ENCODE measurements at places on chromosomes 6 and 20.

DNA sequence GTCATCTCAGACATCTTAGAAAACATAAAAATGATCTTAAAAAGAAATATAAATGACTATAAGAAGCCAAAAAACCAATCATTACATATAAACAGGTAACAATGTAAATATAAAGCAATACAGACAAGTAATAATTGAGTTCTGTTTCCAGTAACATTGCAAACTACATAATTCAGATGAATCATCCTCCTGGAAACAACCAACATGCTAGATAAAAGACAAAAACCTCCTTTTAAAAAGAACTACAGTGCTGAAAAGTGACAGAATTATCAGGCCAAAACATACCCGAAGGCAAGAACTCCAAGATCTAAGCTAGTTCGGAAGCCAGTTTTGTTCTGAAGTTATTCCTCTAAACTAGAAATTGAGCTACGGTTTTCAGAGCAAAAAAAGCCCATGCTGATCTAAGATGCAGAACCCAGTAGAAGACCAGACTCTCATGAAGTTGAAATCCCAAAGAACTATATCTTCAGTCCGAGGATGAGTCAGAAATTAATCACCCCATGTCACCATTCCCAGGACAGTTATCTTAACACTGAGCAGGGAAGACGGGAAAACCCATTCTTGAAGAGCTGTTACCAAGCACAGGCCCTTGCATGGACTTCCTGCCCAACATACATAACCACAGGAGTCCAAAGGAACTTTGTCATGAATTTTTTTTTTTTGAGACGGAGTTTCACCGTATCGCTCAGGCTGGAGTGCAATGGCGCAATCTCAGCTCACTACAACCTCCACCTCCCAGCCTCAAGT, 9.8 kb downstream of the PGM3 start:
- no peak for DNase-seq

GRCh38 chr6:169183233-169183632, 70.4 kb downstream of the THBS2 start:
- DNase-seq: no peak

DNA sequence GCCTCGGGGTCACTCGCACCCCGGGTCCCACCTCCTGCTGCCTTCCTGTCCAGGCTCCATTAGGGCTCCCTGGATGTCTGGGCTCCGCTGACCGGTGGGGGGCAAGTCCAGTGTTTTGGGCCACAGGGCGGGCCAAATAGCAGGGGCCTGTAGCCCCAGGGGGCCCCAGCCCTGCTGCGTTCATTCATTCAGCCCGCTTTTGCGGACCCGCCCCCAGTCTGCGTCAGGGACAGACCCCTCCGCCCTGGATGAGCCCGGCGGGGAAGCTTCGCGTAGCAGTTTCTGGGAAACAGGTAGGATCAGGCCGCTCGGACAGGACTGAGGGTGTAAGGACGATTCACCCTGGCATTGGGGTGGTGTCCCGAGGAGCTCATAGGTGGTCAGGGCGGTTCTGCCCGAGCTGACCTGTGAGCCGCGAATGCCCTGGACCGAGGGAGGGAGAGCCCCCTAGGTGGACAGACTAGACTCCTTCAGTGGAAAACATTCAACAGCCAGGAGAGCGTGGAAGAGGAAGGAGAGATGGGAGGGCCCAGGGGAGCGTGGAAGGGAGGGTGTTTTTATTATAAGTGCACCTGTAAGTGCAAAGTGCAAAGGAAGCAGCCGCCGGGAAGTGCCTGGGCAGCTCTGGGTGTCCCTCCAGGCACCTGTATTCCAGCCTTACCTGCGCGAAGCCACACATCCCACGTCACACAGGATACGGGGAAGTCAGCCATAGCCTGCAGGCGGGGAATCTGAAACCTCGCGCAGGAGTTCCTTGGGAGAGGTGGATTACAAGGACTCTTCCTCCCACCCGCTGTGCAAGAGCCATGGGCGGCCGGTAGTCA, 662 bp downstream of the ENTPD6 start:
- DNase-seq: no peak

- DNase-seq: no peak
Measured at GRCh38 chr6:128033156-128033555, 132.3 kb upstream of the THEMIS start.

DNA sequence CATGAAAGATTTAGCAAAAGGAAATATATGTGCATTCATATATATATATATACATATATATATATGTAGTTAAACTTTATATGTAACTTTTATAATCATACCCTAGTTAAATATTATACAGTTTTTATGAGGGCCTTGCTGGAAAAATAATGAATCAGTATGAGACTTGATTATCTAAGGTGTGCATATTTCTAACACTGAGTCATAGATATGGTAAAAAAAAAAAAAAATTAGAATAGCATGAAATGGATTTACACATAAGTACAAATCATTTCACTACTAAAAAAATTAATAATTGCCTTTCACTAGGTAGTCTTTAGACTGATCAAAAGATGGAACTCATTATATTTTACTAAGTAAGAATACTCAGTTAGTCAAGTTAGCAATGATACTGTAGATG, 51.3 kb upstream of the DST start:
- DNase-seq: no peak

GRCh38 chr20:44174996-44175765, 11.8 kb downstream of the JPH2 start:
- DNase-seq: no peak

DNA sequence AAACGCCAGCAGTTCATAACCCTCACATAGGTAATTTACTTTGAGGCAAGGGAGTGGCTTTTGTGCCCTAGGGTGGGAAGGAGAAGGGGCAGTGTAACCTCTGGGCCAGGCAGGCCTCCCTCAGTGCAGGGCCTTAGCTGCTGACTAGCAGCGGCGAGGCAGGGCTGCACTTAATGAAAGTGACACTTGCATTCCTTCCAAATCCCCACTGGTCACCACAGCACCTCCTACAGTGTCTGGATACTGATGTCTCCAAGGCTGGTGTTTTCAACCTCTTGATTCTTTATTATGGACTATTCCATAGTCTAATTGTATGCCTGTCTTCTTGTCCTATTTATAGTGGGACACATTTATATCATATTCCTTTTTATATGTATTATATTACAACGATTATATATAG, 152.7 kb downstream of the LY86 start:
- DNase-seq: no peak

DNA sequence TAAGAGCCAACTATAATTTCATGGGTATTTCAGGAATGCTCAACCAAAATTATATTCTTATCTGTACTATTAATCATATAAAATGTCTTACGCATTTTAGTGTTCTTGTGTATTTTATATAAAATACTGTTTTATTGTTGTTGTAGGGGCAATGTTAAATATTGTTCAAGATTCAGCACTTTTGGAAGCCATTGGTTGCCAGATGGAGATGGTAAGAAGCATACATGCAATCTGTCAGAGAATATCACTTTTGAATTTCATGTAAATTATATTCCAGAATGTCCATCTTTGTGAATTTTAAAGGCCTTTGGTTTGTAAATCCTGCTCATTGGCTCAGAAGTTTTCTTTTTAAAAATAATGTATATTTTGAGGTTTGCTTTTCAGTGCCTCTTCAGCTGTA, 50.0 kb upstream of the ADIG start:
- DNase-seq: no peak

- no peak for DNase-seq
Measured at GRCh38 chr20:18543932-18544331, 23.3 kb upstream of the SMIM26 start.

GRCh38 chr20:23207826-23208540, 121.9 kb upstream of the CD93 start:
- no peak for DNase-seq

DNA sequence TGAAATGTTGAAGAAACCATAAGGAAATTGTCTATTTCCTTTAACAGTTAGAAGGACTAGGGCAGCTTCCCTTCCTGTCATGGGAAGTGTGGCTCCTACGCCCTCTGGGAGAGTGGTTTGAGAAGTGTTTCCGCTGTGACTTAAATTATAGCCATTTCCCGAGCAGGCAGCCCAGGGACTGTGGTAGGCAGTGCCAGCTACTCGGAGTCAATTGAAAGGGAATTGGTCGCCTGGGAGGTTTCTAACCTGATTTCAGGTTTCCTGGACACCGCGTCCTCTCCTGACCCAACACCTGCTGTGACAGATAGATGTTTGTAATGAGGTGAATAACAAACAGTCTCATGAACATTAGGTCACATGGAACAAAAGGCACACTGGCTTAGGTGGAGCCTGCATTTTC, 256.1 kb upstream of the PLCB4 start:
- no peak for DNase-seq

DNA sequence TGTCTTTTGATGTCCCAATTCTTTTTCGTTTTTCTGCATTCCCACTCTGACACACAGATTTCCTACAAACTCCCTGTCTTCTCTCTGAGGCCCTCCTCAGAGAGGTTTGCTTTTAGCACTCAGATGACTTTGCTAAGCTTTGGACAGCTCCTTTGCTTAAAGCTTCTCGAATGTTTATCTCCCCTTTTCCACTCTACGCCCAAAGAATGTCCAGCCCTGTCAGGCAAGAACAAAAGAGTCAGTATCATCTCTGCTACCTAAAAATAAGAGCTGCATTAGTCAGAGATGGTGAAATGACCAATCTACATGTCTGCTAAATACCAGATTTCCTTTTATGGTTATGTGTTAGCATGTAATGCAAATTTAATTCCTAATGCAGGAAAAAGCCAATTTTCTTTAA, 56.8 kb downstream of the PREP start:
- no peak for DNase-seq

DNA sequence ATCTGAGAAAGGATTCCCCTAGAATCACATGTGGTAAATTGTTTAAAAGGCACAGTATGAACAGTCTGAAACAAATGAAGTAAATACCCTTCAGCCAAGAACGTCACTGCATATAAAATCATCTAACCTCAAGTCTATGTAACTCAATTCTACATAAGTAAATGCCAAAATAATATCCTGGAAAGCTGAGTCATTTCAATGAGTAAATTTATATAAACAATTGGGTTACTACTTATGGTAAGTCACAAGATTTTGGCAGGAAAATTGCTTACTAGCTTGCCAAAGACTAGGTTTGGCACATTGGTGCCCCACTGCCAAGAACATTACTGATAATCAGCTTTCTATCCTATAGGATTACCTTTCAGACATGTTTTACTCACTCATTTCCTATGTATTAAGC, 8.4 kb downstream of the GMDS start:
- no peak for DNase-seq

DNA sequence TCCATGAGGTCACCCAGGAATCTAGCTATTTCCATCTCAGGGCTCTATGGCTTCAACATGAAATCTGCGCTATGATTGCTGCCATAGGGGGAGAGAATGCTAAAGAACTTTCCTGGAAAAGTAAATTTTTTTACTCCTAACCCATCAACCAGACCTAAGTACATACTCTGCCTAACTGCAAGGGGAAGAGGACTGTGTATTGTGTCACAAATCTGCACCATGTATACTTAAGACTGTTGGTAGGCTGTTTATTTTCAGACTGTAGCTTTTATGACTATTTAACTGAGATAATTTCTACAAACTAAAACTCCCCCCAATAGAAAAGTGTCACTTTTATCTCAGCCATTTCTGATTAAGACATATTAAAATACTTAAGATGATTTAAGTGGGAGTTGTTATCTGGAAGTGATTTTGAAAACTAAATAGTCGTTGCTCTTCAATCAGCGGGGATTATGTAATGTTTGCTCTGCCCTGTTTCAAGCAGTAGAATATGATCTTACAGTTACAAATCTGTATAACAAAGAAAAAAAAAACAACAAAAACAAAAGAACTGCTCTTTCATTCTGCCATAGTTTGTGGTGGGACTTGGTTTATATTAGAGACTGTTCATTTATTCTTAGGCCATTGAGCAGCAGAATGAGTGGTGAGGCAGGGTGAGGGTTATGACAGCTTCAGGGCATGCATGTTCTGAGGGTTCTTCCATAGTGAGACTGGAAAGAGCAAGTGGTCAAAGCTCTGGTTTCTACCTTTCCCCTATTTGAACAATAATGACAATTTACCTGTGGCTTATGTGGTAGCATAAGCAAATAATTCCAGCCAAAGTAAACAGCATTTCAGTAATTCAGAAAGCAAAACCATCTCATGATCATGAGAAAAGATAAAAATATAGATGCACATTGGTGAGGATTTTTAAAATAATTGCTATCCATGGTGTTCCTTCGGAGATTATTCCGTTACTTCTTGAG, 126.3 kb upstream of the CEP162 start:
- no peak for DNase-seq

GRCh38 chr6:1894954-1895353, 285.2 kb downstream of the FOXC1 start:
- DNase-seq: no peak

- DNase-seq: no peak
Measured at GRCh38 chr20:17558154-17558940, 11.5 kb upstream of the DSTN start.

DNA sequence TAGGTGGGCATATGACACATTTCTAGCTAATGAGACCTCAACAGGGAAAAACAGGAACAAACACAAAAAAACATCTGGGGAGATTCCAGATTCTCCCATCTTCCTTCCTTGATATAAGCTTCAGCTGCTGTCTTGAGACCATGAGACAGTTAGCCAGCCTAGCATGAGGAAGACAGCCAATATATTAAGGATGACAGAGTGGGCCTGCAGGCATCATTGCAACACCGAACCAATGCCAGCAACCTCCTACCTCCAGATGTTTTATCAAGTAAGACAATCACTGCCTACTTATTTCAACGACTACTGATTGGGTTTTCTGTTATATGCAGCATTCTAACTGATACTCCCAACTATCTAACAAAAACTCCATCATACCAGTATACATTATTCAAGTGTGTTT, 119.0 kb downstream of the ISM1 start:
- no peak for DNase-seq

- no peak for DNase-seq
Measured at GRCh38 chr20:56458206-56458821, 10.1 kb upstream of the RTF2 start.

DNA sequence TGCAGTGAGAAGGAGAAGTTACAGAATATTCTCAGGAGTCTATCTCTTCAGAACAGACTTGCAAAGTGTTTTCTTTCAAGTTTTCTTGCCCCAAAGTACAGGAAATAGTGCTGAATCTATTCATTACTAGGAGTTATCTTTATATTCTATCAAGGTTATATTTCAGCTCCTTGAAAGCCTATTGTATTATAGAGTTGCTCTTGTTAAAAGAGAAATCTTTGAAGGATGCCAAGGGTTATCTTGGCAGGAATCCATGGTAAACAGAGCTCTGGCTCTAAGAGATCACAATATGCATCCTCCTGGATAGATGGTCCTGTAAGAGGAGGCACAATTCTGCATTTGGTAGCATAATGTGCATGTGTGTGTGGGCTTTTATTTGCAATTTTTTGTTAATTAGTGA, 21.2 kb upstream of the SNRPB2 start:
- DNase-seq: no peak

All from right renal pelvis (tissue), 4 donors.